ENCODE measurements at places on chromosomes 7 and 10.

DNA sequence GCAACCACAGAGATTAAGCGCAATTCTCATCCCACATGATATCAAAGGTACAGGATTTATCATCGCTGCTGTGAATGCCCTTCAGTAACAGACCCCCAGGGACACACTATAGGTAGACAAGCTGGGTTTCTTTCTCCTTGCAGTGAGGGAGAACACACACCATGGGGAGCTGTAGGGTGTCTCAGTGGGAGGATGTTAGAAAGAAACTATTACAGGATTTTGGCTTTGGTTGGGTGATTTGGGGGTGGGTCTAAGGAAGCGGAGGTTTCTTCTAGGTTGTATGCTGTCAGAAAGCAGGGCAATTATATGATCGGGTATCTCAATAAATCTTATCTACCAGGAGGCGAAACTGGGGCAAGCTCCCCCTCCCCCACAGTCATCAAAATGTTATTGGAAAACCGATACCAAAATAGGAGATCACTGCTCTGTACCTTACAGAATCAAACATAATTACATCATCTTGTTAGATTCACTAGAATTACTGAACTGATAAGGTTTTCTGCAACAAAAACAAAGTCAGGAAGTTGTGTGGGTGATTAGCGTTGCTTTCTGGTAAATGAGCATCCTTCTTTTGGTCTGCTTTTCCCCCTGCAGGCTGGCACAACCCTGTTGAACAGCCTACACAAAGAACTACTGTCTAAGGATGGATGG is 209.7 kb downstream of the TEX36 start:
- DNase-seq, result no peak

GRCh38 chr7:44793919-44794318 is 2.6 kb upstream of the PPIA start:
- DNase-seq, result no peak

DNA sequence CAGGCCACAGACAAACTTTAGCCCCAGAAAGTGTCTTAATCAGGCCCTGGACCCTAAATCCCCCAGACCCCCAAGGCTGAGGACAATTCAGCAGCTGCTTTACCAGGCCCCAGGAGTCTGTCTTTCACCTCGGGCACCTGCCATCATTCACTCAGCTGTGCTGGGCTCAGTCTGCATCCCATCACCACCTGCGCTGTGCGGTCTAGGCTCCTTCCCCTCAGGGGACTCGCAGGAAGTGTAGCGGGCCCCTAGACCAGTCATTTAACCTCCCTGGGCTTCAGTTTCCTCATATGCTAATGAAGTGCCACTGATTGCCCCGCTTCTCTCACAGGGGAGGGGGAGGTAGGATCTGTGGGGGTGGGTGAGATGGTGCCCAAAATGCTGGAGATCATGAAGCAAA is 76.4 kb upstream of the ZMIZ1 start:
- no peak for DNase-seq

- DNase-seq, result no peak
Measured at GRCh38 chr10:133207627-133208026, 22.4 kb upstream of the UTF1 start.

DNA sequence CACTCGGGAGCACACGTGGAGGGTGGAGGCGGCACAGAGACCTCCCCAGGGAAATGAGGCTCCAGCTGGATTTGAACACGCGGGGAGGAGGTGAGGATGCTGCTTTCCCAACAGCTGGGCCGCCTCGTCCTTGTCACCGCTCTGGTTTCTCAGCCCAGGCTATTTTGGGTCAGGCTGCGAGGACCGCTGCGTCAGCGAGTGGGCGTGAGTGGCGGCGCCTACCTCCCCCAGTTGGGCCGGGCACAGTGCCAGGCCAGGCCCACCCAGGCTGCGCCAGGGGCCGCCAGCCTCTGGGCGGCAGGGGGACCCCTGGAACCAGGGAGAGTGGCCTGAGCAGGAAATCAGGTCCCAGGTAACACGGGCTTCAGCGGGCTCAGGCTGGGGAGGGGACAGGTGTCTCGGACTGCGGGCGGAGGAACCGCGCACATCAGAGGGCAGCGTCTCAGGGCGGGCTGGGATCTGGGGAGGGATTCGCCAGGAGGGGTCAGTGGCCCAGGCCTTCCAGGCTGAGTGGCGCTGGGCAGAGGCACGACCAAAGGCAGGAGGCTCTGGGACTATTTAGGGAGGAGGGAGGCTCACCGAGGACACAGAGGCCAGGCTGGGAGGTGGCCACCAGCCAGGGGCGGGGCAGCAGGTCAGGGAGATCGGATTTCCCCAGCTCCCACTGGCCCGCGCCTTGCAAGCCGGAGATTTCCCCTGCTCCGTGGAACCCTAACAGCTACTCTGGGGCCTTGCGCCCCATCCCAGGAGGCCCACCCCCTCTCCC is 125.2 kb upstream of the RET start:
- DNase-seq, result no peak

GRCh38 chr7:37416378-37417106 is 32.1 kb downstream of the ELMO1 start:
- no peak for DNase-seq

- DNase-seq, result no peak
Measured at GRCh38 chr10:34786464-34786863, 28.6 kb downstream of the PARD3 start.

GRCh38 chr10:89278034-89278535 is 23.8 kb upstream of the IFIT2 start:
- no peak for DNase-seq

- DNase-seq, result no peak
Measured at GRCh38 chr7:47724335-47724982, 142.5 kb upstream of the TNS3 start.
